ENCODE measurements at places on chromosomes 6 and 20.

DNA sequence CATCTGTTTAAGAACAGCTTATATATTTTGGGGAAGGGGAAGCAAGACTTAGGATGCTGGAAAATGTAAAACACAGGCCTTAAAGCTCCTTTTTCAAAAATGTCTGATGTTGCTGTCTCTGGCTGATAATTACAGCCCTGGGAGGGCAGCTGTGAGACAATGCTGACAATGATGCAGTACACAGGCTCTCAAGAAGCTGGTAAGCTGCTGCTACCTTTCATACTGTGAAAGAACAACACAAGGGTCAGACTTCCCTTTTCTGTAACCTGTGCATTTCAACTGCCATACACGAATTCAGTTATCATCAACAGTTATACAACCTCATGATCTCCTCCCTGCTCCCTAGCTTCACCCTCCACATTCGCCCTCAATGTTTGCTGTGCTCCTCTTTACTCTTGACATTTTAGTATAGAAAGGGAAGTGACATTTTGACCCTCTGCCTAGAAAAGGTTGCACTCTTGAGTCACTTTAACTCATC lies 25.2 kb downstream of the MAP7 start:
- DNase-seq = no peak

- no peak for DNase-seq
Observed at GRCh38 chr6:84392261-84392660, 164.8 kb upstream of the CEP162 start.

- no peak for DNase-seq
Observed at GRCh38 chr6:166253281-166253681, 54.9 kb downstream of the PRR18 start.

DNA sequence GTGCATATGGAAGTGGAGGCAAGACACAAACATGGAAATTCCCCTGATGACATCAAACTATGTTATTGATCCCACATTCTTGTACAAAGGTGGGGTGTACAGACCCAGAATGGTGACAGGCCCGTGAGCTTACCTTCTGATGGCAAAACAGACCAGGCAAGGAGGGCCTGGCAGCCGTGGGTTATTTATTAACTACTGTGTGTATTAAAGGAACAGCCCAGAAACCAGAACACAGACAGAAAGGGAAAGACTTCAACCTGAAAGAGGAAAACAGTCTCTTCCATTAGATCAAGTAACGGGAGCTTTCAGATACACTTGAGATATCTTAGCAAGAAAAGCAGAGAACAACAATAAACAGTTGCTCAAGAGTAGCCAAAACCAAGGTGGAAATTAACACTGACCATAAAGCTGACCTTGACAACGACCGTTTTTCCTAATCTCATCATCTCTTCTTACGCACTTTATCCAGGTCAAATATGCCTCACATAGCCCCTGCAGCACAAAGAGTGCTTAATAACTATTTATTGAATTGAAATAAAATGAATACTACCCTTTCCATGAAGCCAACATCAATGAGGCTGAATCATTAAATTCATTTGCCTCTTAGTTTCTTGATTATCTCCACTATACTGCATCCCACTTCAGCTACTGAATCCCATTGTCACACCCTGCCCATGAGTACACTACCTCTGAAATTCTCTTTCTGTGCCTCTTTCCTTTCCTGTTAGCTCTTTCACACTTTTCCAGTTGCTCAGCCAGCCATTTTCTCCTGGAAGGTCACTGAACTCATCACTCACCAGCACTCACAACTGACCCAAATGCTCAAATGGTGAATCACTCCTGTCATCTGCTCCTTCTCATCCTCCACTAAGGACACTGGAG lies 67.4 kb downstream of the MOXD1 start:
- no peak for DNase-seq

DNA sequence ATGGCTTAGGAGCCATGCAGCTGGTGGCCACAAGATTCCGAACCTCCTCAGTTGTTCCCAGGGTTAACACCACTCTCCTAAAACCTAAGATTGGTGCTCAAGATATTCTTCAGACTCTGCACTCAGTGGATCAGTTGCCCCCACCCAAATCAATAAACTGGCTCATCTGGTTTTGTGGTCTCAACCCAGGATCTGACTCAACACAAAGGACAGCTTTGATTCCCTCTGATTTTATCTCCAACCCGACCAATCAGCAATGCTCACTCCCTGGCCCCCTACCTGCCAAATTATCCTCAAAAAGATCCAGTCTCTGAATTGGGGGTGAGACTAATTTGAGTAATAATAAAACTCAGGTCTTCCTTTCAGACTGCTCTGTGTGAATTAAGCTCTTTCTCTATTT lies 137.5 kb downstream of the EYS start:
- no peak for DNase-seq
